ENCODE measurements at places on chromosomes 5 and 9. TPM values are rescaled to one million over a fixed set of nuclear protein-coding genes. Genes with fewer than 3 reads are reported as not detected.
A peak's percentile ranks its signal among the peaks of the same experiment; 100 is the strongest.

DNA sequence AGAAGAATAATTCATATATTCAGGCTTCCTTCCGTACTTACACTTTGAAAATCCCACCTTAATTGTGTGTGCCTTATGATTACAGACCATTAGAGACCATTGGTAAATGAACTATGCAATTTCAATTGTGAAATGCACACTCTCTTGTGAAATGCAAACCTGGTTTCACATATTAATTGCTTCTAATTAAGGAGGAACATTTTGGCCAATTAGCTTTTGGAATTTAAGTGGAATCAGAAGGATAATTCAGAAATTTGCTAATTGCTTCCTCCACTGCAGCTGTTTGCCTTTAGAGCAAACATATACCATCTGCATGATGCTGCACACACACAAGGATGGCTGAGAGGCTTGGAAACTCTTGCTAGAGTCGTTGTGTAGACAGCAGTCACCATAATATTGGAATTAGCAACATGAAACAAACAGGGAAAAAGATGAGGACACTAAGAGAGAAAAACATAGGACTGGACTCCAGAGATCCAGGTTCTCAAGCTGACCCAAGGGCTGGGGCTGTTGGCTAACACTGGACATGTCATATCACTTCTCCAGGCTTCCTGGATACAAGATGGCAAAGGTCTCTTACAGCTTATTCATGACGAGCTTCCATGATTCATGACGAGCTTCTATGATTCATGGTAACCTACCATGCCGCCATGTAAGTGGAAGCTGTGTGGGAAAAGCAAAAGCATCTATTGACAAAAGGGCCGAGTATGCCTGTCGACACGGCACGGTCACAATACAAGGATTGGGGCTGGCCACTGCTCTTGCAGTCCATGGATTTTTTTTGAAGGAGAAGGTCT, 78.0 kb downstream of the PTCH1 start:
- DNase-seq: no peak

Gene SNCB
- not detected for total RNA-seq

DNA sequence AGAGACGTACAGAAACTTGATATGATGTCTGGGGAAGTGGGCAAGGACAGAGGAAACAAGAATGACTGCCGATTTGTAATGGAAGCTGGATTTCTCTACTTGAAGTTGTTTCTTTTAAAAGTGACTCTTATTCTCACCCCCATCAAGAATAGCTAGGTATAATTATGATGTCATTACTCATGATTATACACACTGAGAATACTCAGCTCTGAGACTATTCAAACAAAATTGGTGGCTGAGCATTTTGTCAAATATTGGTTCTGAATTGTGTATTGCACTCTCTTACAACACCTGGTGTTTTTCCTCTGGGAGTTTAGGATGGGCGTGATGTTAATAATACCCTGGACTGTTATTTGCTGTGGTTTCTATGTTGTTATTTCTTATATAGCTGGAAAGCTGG, 46.3 kb downstream of the MAST4 start:
- no peak for DNase-seq

DNA sequence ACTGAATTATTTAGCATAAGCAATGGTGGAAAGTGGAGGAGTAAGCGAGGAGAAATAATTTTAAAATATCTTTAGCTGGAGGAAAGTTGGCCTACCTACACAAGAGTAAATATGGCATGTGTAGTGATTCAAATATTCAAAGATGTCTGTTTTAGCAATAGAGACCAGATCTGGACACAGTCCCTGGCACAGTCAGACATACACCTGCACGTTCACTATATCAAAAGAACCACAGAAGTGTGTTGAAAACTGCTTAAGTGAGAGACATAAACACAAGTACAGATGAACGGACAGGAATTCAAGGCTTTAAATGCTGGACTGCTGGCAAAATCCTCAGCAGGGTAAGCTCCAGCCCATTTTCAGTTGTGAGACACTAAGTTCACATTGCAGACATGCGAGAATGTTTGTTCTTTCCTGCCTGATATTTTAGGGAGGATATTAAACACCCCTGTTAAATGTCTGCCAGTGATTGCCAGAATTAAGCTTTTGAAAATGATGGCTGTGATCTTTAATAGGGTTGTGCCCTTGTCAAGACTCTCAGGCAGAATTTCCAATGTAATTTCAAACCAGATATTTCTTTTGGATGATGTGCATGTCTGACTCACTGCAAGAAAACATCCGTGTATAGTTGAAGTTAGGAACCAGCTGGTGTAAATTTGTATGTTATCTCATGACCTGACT, 810.6 kb downstream of the TLE4 start:
- no peak for DNase-seq

Gene ZBED3
- 0.29 TPM for total RNA-seq

Gene KCNN2
- not detected for total RNA-seq

DNA sequence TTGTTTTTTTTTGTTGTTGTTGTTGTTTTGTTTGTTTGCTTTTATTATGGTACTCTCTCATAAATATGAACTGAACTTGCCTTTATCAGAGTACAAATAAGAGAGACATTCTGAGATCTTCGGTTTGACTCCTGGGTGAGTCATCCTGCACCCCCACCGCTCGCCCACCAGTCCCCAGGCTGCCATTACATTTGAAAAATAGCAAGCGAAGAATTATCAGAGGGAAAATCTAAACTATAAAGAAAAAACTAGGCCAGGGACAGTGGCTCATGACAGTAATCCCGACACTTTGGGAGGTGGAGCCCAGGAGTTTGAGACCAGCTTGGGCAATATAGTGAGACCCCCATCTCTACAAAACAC, 122.1 kb upstream of the MAP3K1 start:
- no peak for DNase-seq

- DNase-seq: no peak
These were observed 33.5 kb downstream of the SPATA31D1 start for GRCh38 chr9:82022121-82022520.

GRCh38 chr5:88955403-88955802, 72.4 kb upstream of the MEF2C start:
- no peak for DNase-seq

- no peak for DNase-seq
These were observed 92.0 kb upstream of the IRX4 start for GRCh38 chr5:1974501-1975405.

DNA sequence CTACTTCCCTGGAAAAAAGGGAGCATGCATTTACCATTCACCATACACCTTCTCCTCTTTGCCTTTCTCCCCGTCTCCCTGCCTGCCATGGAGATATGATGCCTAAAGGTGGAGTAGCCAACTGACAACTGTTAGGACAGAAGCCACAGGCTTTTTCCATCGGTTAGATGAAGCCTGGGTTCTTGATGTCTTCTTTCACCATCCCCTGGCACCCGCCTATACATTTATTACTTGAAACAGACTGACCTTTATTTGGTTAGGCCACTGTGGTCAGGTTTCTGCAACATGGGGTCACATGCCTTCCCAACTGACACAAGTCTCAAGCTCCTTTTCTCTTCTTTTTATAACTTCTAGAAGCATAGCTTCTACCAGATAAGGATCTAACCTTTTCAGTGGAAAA, 7.1 kb downstream of the LCP2 start:
- no peak for DNase-seq

DNA sequence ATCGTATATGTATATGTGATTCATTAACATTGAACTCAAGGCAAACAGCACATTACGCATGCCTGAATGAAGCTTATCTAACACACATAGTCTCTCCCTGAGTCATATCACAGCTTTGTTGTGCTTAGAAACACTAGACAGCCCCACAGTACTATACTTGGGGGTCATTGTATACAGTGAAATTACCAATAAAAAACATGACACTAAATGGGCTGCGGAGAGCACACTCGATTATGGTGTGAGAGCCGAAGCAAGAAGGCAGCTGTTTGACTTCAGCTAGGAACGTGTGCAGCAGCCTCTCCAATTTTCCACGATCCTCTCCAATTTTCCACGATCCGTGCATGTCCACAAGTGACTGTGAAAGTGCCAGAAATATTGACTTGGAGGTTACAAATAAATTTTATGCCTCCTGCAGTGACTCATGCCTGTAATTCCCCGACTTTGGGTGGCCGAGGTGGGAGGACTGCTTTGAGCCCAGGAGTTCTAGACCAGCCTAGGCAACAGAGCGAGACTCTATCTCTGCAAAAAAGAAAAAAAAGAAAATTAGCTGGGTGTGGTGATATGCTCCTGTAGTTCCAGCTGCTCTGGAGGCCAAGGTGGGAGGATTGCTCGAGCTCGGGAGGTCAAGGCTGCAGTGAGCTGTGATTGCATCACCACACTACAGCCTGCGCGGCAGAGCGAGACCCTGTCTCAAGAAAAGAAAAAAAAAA, 102.4 kb downstream of the DAPK1 start:
- DNase-seq: peak; percentile 71

Gene MARVELD2
- 2.5 TPM for total RNA-seq

GRCh38 chr5:177334781-177335700, 16.4 kb downstream of the LMAN2 start:
- no peak for DNase-seq

Gene FSD1L
- total RNA-seq: 6.0 TPM

GRCh38 chr5:155522540-155522939, 509.0 kb downstream of the KIF4B start:
- no peak for DNase-seq

Gene RLN2
- 0.29 TPM for total RNA-seq

GRCh38 chr5:176816043-176816745, 5.8 kb downstream of the UNC5A start:
- DNase-seq: no peak

DNA sequence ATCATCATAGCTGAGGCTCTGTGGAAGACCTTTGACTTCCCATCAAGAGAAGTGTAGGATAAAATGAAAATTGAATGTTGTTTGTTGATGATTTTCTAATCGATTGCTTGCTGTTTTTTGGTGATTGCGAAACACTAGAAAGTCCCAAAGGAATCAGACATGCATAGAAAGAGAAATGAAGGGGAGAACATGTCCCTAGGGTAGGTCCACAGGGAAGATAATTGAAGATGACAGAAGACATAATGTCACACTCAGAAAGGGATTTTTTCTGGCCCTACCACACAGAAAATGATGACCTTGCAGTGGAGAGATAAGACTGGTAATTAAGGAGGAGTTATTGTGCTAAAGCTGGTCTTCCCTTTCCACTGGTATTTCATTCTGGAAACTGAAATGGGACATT, 62.8 kb downstream of the INSYN2B start:
- DNase-seq: no peak

All from RPMI7951 (cell line).